ENCODE measurements at places on chromosomes 4 and X.

DNA sequence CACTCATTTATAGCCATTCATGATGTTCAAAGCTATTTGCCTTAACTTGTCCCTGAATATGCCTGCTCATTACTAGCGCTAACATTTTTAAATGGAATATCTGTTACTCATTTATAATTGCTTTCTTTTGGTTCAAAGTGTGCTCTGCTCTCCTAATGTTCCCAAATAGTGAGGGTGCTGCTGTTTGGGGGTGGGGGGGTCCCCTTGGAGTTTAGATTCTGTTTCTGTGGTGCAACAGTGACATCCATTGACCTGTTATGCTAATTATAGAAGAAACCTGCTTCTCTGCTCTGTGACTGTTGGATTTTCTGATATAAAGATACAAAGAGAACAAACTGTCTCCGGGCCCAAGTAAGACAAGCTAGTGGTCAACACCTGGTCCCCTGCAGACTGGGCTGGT, 222.4 kb downstream of the SHROOM3 start:
- no peak for DNase-seq

DNA sequence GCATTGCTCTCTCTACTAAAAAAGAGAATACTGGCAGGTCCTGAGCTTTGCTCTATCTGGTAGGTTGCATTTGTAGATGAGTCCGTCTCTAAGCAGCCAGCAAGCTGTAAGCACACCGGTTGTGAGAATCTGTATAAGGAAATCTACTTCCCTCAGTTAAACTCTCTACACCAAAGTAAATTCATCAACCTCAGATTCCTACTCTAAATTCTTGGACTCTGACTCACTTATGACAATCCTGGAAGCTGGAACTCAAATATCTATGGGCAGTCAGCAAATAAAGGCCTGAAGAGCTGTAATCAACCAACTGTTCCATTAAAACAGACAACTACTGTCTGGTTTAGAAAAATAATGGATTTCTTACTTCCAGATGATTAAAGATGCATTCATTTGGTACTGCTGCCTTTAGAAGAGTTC, 37.9 kb downstream of the FAT1 start:
- no peak for DNase-seq

- DNase-seq, result no peak
These were observed 309.1 kb downstream of the TLL1 start for GRCh38 chr4:166182145-166182544.

DNA sequence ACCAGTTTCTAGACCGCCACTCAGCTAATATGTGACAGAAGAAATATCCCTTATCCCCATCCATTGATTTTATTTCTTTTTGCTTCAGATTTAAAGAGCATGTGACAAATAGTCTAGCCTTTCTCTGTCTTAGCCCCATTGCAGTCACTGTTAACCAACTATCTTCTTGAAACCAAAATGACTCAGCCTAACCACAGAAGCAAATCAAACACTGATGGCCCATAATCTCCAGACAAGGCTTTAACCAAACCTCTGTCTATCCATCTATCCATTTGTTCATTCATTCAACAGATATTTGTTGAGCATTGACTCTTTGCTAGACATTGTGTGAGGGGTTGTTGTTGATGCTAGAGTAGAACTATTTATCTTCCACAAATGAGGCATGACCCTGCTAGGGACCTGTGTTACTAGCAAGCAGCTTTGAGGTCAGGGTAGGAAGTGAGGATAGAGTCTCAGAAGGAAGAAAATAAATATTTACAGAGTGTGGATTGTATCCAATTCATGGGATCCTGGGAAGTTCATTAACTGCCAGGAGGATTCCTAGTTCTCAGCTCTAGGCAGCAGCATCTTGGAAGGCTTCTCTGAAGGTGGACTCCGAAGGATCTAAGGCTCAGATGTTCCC, 22.5 kb downstream of the HNRNPH2 start:
- no peak for DNase-seq

- no peak for DNase-seq
These were observed 677.5 kb downstream of the RAPGEF2 start for GRCh38 chr4:159780196-159780922.

GRCh38 chrX:111543212-111543741, 31.8 kb downstream of the SERTM2 start:
- no peak for DNase-seq

DNA sequence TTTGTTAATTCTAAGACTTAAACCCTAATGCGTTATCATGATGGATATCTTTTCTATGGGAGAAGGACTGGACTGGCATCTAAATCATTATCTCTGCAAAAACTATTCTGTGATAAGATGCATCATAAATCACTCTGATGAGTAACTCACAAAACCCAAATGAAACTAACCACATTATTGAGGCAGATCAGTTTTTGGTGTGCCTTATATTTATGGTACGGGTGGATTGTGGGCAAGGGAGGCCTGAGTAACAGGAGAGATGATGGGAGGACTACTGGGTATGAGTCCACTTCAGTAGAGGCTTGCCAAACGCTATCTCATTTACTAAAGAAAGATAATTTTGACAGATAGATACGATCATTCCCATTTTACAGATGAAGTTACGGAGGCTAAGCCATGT, 66.4 kb upstream of the GUCY1A1 start:
- DNase-seq, result no peak

- no peak for DNase-seq
These were observed 115.8 kb upstream of the BMPR1B start for GRCh38 chr4:94641702-94642560.

DNA sequence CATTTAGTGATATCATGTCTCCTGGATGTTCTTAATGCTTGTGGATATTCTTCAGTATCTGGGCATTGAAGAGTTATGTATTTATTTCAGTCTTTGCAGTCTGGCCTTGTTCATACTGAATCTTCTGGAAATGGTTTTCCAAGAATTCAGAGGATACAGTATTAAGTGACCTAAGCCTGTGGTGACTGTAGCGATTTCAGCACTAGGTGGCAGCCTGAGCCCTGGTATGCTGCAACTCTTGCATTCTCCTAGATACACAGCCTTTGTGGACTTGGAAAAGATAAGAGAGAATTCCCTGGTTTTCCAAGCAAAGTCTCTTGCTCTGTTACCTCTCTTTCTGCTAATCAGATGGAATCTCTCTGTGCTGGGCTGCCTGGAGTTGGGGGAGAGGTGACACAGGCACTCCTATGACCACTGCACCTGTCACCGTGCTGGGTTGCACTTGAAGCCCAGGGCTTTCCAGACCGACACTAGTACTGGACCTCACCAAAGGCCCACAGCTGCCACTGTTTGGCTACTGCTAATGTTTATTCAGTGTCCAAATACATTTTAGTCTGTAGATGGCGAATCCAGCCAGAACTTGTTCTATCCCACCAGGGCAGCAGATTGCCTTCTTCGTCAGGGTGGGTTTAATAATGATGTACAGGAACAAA, 19.3 kb upstream of the SPIN2A start:
- DNase-seq, result peak; percentile 8

- peak; percentile 45 for DNase-seq
These were observed 218.2 kb downstream of the IDS start for GRCh38 chrX:149286940-149287349.

GRCh38 chrX:1502241-1502640, 34.7 kb downstream of the P2RY8 start:
- DNase-seq, result no peak

DNA sequence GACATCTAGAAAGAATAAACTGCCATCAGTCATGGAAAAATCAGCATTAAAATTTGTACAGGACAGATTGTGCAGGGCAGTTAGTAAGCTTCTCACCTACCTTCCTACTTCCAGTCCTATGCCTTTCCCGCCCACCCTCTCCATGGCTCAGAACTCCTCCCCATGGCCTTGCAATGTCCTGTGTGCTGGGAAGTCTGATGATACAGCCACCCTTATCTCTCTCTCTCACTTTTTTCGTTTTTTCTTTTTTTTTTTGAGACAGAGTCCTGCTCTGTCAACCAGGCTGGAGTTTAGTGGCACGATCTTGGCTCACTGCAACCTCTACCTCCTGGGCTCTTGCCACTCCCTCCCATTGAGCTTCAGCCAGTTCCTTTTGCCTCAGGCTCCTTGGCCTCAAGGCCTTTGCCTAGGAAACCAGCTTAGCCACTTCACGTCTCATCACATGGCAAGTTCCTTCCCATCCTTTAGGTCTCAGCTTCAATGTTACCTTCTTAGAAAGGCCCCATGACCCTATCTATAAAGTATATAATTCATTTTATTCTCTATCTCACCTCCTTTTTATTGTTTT, 259.7 kb downstream of the NKX6-1 start:
- DNase-seq, result no peak

GRCh38 chr4:31360786-31361185, 640.6 kb downstream of the PCDH7 start:
- DNase-seq, result no peak

GRCh38 chr4:151953312-151953711, 192.5 kb upstream of the GATB start:
- DNase-seq, result no peak

DNA sequence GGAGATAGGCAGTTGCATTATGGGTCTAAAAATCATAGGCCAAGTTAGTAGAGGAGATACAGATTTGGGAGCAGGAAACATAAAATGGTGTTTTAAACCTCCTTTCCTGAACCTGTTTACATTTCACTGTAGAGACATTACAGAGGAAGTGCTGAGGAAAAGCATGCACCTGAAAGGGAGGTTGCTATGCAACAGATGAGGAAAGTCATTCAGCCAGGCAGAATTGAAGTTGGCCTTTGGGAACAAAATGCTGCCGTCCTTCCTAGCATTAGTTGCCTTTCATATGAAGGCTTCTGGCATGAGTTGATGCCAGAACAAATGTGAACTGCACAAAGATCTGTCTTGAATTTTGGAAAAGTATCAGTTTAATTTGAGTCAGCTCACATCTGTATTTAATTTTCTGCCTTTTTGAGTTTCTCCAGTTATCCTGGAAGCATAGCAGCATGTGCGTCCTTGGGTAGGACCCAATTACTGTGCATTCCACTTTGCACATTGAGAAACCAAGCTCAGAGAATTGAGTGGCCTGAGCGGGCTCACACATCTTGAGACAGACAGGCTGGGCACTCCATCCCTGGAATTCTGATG, 38.2 kb downstream of the MAGED1 start:
- no peak for DNase-seq

GRCh38 chr4:121658125-121658524, 38.7 kb downstream of the ANXA5 start:
- no peak for DNase-seq

- DNase-seq, result no peak
These were observed 58.9 kb downstream of the ARX start for GRCh38 chrX:24956828-24957227.

- DNase-seq, result no peak
These were observed 76.9 kb downstream of the CAMK2D start for GRCh38 chr4:113684534-113685091.

DNA sequence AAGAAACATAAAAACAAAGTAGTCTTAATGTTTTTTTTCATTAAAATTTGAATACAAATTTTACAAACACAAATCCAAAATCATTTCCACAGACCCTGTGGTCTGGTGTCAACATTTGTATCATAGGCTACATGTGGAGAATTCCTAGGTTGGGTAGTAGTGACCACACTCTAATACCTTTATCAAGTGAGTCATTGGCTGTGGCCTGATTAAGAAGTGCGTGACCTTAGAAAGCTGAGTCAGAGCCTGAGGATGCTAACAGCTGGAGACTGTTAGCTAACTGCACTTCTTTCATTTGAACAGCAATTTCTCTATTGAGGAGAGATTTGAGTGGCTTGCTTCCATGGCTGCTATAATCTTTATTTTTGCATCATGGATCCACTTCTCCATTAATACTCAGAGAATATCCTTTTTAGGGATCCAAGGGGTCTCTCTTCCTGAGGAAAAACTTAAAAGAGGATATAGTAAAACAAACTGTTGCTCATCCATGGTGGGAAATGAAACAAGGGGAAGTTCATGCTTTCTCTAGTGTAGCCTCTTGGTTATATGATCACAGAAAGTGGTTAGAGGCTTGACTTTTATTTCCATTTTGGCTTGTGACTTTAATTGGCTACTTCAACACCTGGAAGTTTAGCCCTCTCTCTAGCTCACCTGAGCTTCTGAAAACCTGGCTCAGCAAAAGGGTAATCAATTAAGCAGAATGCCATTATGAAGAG, 335.8 kb downstream of the PABPC4L start:
- no peak for DNase-seq

GRCh38 chr4:36322921-36323354, 41.5 kb downstream of the DTHD1 start:
- no peak for DNase-seq

GRCh38 chr4:164621886-164622521, 131.9 kb upstream of the SMIM31 start:
- DNase-seq, result no peak

DNA sequence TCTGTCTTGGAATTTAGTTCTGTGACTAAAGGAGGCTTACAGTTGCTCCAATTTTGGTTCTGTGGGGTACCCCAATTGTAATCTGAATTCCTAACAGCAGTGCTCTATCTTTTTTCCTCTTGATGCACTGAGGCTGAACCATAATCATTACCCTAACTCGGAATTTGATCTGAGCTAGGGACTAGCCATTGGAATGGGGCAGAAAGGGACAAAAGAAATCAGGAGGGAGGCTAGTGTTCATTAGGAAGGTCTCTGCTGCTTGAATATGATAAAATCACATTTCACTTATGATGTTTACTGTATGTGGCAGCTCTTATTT, 2.7 kb downstream of the KLF3 start:
- no peak for DNase-seq

GRCh38 chr4:165810726-165811125, 62.3 kb upstream of the TLL1 start:
- no peak for DNase-seq

DNA sequence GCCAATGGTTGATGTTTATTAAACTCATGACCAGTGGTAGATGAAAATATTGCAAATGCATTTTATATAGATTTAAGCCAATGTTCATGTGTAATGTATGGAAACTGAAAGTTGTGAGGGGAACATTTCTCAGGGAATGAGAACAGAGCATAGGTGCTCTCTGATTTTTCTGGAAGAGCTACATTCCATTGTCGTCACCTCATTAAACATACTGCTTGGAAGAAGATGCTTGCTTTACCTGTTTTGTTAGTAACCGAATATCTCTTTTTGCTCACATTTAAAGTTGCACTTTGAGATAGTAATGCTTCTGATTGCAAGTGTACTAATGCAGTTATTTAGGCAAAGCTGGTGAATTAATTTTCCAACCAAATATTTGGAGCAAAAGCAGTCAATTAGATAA, 93.8 kb upstream of the CLCN4 start:
- no peak for DNase-seq

- DNase-seq, result no peak
These were observed 3.4 kb downstream of the CYBB start for GRCh38 chrX:37783305-37783704.
